ENCODE measurements at places on chromosomes 13 and 19. TPM values are rescaled to one million over a fixed set of nuclear protein-coding genes. Genes with fewer than 3 reads are reported as not detected.

GRCh38 chr19:19409205-19409604 is 3.7 kb downstream of the GATAD2A start:
- H3K4me1 ChIP-seq, result peaks cover 64% of the 10 kb centered on the region
- H3K36me3 ChIP-seq, result no peaks in the 10 kb centered on the region
- DNase-seq, result no peak
- no peak overlapping the region for H3K4me3 ChIP-seq
- no peaks in the 10 kb centered on the region for H3K27me3 ChIP-seq

GRCh38 chr13:19567820-19568534 is 6.6 kb upstream of the TPTE2 start:
- DNase-seq, result no peak
- peaks cover 16% of the 10 kb centered on the region for H3K27me3 ChIP-seq
- H3K4me1 ChIP-seq, result no peaks in the 10 kb centered on the region
- H3K4me3 ChIP-seq, result no peak overlapping the region
- H3K27ac ChIP-seq, result no peak overlapping the region
- H3K36me3 ChIP-seq, result no peaks in the 10 kb centered on the region

DNA sequence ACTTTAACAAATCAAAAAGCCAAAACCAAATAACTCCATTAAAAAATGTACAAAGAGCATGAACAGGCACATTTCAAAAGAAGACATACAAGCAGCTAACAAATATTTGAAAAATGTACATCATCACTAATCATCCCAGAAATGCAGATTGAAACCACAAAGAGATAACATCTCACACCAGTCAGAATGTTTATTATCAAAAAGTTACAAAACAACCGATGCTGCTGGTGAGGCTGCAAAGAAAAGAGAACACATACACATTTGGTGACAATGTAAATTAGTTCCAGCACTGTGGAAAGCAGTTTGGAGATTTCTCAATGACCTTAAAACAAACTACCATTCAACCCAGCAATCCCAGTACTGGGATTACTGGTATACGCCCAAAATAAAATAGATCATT is 756.0 kb upstream of the PCDH20 start:
- no peak for DNase-seq
- H3K4me3 ChIP-seq, result no peak overlapping the region
- H3K27me3 ChIP-seq, result no peaks in the 10 kb centered on the region
- no peaks in the 10 kb centered on the region for H3K36me3 ChIP-seq
- no peaks in the 10 kb centered on the region for H3K4me1 ChIP-seq
- H3K27ac ChIP-seq, result no peak overlapping the region

DNA sequence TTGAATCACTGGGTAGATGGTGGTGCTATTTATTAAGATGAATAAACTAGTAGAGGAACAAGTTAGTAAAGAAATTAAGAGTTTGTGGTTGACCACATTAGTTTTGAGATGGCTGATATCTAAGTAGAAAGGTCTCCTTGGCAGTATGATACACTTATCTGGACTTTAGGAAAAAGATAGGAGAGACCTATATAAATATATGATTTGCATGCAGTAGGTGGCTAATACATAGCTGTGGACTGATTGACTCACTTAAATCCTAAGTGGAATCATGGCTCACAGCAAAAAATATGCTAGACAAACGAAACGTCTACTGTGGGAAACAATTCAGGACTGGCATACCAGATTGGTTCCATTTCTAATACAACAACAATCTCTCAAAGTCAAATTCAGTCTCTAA is 92.0 kb downstream of the CAB39L start:
- H3K27me3 ChIP-seq, result no peaks in the 10 kb centered on the region
- H3K4me1 ChIP-seq, result no peaks in the 10 kb centered on the region
- H3K4me3 ChIP-seq, result no peak overlapping the region
- DNase-seq, result no peak
- no peak overlapping the region for H3K27ac ChIP-seq
- no peaks in the 10 kb centered on the region for H3K36me3 ChIP-seq

The SYT3 gene
- total RNA-seq, result not detected

The CRB3 gene
- 67.3 TPM for total RNA-seq

DNA sequence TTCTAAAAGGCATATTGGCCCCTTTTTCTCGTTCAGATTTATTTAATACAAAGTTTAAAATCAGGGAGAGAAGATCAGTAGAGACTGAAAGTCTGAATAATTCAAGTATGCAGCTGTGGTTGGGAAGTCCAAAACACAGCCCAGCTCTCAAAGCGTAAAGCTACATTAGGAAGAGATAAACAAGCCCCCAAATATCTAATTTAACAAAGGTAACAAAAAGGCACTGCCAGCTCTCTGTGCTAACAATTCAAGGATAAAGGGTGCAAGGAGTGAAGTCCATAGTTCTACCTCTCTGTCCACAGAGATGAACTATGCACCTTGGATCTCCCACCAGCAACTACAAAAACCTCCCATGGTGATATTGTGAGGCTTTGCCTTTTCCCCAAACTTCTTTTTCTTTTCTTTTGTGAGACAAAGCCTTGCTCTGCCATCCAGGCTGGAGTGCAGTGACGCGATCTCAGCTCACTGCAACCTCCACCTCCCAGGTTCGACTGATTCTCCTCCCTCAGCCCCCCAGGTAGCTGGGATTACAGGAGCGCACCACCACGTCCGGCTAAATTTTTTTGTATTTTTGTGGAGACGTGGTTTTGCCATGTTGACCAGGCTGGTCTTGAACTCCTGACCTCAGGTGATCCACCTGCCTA is 104.4 kb downstream of the LHFPL6 start:
- DNase-seq, result no peak
- no peak overlapping the region for H3K27ac ChIP-seq
- H3K4me3 ChIP-seq, result no peak overlapping the region
- H3K36me3 ChIP-seq, result no peaks in the 10 kb centered on the region

The CEACAM8 gene
- total RNA-seq, result not detected

DNA sequence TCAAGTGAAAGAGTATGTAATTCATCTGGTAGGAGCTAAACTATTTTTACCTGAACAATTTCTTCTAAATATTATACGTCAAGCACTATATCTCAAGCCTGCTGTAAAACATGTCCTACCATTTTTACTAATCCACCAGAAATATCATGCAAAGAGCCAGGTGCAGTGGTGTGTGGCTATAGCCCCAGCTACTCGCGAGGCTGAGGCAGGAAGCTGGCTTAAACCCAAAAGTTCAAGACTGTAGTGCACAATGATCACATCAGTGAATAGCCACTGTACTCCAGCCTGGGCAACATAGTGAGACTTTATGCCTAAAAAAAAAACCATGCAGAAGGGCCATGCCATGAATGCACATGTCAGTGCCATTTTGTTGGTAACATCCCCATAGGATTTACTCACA is 20.7 kb upstream of the CLN5 start:
- no peaks in the 10 kb centered on the region for H3K36me3 ChIP-seq
- no peak overlapping the region for H3K4me3 ChIP-seq
- H3K27me3 ChIP-seq, result peaks cover 2% of the 10 kb centered on the region
- DNase-seq, result no peak
- H3K27ac ChIP-seq, result no peak overlapping the region

The ZNF780A gene
- 2.2 TPM for total RNA-seq

Measured in suprapubic skin (tissue), 4 donors.